Effector memory CD4-positive, alpha-beta T cell (primary cell): ENCODE measurements at places on chromosomes 7 and 10.

GRCh38 chr10:50373821-50374501 is 122.6 kb upstream of the ASAH2 start:
- no peaks in the 10 kb centered on the region for H3K36me3 ChIP-seq
- H3K27me3 ChIP-seq: no peaks in the 10 kb centered on the region
- DNase-seq: no peak
- H3K27ac ChIP-seq: no peak overlapping the region
- H3K4me1 ChIP-seq: peaks cover 3% of the 10 kb centered on the region

DNA sequence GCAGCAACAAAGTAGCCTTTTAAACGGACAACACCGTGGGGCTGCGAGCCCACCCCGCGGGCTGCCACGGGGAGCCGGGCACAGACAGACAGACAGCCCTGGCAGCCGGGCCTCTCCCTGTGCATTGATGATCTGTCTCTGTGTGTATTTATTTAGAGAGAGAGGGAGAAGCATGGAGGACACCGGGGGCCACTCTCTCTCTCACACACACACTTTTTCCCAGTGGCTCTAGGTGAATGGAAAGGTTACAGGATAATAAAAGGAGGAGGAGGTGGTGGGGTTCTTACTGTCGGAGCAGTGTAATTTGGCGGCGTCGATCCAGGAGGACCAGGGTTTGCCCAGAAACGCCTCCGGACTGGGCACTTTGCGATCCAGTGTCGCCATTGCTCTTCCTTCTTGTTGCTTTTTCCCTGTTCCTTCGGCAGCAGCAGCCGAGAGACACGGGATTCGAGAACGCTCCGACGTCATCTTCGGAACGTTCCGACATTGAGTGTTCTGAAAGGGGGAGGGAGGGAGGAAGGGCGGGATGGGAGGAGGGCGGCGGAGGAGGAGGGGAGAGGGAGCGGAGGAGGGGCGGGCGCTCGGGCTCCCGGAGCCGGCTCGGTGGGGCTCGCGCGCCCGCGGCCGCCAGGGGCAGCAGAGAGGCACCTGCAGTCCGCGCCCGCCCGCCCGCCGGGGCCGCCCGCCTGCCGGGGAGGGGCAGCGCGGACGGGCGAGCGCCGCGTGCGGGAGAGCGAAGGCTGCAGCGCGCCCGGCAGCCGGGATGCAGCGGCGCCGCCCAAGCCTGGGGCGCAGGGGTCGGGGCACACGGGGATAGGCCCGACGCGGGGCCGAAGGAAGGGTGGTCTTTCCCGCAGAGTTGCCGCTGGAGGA is at the start of gene ATXN7L1:
Gene ATXN7L1 (minus strand): TSS at position 509 of the 873 bp plus-strand sequence. CDS start 41 bp downstream, at position 468.
- H3K36me3 ChIP-seq: no peaks in the 10 kb centered on the region
- peak within 1 kb of the TSS; percentile 78 for H3K27ac ChIP-seq
- DNase-seq: peak; percentile 82
- peak within 1 kb of the TSS; percentile 77 for H3K4me3 ChIP-seq
- H3K27me3 ChIP-seq: no peaks in the 10 kb centered on the region
- H3K4me1 ChIP-seq: peaks cover 9% of the 10 kb centered on the region

DNA sequence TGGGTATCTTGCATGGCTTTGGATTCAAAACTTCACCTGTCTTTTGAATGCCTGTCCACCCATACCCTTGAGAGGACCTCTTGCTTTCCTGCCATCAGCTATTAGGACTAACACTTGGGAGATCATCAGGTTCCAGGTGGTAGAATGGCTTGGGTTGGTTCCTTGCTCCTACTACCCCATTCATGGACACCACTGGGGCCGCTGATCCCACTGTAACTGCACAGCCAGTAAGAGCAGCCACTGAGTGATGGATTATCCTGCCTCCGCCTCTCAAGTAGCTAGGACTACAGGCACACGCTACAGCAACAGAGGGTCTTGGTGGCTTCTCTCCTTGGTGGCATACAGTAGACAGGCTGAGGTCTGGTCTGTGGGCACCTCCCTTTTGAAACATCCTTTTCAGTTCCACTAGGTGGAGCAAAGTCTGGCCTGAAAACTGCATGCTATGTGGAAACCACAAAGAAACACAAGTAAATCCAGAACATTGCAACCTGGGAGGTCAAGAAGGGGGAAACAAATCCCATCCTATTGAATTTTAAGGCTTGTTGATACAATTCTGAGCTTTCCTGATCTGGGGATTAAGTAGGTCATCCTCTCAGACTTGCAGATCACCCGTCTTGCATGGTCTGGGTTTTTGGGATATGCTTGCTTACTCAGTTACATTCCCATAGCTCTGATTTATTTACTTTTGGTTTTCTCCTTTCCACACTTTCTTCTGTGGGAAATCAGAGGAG is 9.4 kb downstream of the WBP1L start:
- H3K4me3 ChIP-seq: no peak overlapping the region
- DNase-seq: no peak

DNA sequence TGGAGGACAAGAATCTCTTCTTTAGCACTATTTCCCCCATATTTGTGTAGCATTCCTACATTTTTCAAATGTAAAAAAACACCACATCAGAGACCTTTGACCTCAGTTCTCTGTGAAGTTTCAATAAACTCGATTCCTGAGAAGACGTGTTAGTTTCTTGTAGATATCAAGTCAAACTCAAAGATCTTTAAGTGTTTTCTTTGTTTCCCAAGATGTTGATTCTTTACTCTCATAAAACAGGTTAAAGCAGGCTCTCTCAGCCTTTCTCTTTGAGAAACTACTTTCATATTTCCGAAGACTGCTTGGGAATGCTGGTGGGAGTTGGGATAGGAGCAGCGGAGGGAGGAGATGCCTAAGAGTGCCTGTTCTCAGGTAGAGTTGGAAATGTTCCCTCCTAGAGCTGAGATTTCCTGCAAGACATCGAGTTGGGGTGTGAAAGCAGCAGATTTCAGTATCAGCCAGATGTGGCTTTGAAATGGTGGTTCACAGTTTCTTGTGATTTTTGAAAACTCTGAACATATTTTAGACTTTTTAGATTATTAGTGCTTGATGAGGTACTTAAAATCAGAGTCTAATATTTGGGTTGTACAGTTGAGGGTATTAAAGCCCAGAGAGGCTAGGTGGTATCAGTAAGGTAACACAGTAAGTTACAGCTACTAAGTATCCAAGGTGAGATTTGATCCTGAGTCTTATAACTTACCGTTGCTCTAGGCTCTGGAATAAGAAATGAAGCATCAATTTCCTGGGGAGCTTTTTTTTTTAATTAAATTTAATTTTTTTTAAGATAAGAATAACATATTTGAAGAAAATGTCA is 13.9 kb downstream of the ADK start:
- no peak for DNase-seq
- no peaks in the 10 kb centered on the region for H3K4me1 ChIP-seq
- no peaks in the 10 kb centered on the region for H3K36me3 ChIP-seq
- no peak overlapping the region for H3K4me3 ChIP-seq
- H3K27ac ChIP-seq: no peak overlapping the region
- H3K27me3 ChIP-seq: no peaks in the 10 kb centered on the region

- peaks cover 16% of the 10 kb centered on the region for H3K4me1 ChIP-seq
- no peak overlapping the region for H3K27ac ChIP-seq
- H3K36me3 ChIP-seq: no peaks in the 10 kb centered on the region
- no peak for DNase-seq
- H3K4me3 ChIP-seq: no peak overlapping the region
These were observed 19.1 kb downstream of the ZNRF2 start for GRCh38 chr7:30303312-30304039.

- H3K4me1 ChIP-seq: no peaks in the 10 kb centered on the region
- DNase-seq: no peak
- no peak overlapping the region for H3K4me3 ChIP-seq
- H3K27ac ChIP-seq: no peak overlapping the region
- no peaks in the 10 kb centered on the region for H3K27me3 ChIP-seq
These were observed 22.9 kb downstream of the CRHR2 start for GRCh38 chr7:30659312-30659711.

DNA sequence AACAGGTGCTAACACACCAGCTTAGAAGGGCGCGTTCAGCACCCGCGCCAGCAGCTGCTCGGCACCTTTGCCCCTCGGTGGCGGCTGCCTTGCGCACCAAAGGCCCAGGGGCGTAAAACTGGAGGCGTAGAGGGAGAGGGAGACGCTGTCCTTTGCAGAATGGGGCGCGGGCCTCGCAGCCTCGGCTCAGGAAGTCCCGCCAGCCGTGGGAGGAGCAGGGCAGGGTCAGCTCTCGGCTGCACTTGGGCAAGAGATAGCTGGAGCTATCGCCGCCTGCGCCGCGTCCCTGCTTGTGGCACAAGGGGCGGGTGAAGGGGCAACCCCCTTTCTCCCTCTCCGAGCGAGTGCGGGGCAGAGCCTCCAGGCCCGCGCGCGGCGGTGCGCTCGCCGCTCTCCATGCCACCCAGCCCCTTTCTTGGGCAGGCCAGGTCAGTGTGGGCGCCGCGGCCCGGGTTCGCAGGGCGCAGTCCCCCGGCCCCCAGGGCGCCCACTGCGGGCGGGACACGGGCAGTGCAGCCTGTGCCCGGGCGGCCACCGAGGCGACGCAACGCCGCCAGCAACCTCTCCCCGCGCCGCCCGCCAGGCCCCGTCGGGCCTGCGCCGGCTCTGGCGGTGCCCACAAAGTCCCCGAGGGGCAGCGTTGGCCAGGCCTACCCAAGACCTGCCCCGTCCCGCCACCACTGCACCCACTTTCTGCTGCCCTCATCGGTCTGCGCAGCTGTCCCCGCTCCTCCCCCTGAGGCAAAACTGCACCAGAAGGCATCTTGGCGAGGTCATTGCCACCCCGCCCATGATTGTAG is 4.1 kb downstream of the NEUROD6 start:
- H3K4me3 ChIP-seq: no peak overlapping the region
- no peaks in the 10 kb centered on the region for H3K27me3 ChIP-seq
- no peaks in the 10 kb centered on the region for H3K36me3 ChIP-seq
- DNase-seq: no peak

DNA sequence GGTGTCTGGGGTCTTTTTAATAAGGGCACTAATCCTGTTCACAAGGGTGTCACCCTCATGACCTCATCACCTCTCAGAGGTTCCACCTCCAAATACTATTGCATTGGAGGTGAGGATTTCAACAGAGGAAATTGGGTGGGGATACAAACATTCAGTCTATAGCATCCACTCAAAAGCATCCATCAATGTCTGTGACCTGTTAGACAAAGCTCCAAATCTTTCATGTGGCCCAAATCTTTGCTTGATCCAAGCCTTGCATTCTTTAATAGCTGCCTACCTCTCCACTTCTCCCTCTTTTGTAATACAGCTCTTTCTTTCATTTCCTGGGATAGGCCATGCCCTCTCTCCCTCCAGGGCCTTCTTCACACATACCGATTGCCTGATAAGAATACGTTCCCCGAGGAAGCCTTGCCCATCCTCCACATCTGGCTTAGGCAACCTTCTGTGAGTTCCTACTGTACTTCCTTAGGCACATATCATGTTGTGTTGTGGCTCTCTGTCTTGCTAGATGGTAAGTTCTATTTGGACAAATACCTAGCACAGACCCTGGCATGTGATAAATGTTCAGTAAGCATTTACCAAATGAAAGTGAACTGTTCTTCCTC is 66.1 kb downstream of the CREM start:
- H3K4me1 ChIP-seq: no peaks in the 10 kb centered on the region
- no peak overlapping the region for H3K27ac ChIP-seq
- no peak overlapping the region for H3K4me3 ChIP-seq
- DNase-seq: no peak
- no peaks in the 10 kb centered on the region for H3K27me3 ChIP-seq

DNA sequence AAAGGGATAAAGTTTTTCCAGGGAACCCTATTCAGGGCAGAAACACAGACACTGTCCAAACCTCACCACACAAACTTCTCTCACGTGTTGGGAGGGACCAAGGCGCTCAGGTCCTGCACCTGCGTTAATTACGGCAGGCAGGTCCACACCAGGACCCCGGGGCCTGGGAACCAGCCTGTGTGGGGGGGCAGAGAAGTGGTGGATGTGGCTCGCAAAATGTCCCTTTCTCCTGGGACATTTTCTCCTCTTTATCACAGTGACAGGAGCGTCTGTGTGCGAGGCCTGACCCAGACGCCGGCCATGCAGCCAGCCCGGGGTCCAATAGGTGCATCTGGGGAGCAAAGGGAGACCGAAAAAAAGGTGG is 73.4 kb upstream of the ZNF722 start:
- no peaks in the 10 kb centered on the region for H3K36me3 ChIP-seq
- no peak overlapping the region for H3K27ac ChIP-seq
- H3K27me3 ChIP-seq: no peaks in the 10 kb centered on the region
- DNase-seq: no peak
- H3K4me3 ChIP-seq: peak overlapping the region; percentile 60

DNA sequence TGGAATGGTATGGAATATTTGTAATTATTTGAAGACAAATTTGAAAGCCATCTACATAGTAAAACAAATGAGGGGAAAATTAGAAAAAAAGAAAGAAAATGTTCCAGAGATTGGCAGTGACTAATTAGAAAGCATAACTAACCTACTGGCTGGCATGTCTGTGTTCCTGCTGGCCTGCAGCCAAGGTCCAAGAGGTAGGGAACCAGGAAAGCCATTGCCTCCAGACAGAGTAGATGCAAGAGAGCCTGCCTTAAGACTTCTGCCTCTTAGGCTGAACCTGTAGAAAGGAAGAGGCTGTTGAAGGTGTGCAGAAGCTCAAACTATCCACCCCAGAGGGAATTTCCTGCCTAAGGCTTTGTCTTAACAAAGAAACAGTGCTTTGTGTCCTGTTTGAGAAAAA is 982.0 kb downstream of the SORCS1 start:
- no peak overlapping the region for H3K27ac ChIP-seq
- H3K27me3 ChIP-seq: no peaks in the 10 kb centered on the region
- no peaks in the 10 kb centered on the region for H3K4me1 ChIP-seq
- no peaks in the 10 kb centered on the region for H3K36me3 ChIP-seq
- no peak for DNase-seq

DNA sequence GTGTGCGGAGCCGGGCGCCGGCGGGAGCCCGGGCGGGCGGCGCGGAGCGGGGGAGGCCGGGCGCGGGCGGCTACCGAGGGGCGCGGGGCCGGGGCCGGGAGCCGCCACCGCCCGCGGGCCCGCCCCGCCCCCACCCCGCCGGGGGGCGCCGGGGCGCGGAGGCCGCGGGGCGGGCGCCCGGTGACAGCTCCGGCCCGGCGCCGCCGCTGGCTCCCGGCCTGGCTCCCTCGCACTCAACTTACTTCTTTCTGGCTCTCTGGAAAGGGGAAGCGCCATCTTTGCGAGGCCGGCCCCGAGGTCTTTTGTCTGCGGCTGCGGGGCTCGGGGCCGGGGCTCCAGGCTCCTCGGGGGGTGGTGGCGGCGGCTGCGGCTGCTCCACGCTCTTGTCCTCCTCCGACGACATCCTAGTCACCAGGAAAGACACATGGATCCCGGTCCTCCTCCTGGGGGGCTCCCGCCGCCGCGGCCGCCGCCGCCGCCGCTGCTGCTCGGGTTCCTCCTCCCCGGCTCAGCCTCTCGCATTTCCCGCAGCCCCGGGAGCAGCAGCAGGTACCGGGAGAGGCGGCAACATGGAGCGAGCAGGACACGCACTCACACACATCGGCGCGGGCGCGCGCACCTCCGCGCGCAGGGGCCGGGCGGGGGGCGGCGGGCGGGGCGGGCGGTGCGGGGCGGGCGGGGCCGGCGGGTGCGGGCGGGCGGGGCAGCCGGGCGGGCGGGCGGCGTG is at the start of gene KMT2C:
Gene KMT2C (minus strand): TSS at position 620 of the 727 bp plus-strand sequence. CDS start 217 bp downstream, at position 403.
- DNase-seq: peak; percentile 44
- peak within 1 kb of the TSS; percentile 95 for H3K27ac ChIP-seq
- H3K4me1 ChIP-seq: peaks cover 7% of the 10 kb centered on the region
- no peaks in the 10 kb centered on the region for H3K27me3 ChIP-seq
- no peaks in the 10 kb centered on the region for H3K36me3 ChIP-seq

- no peak for DNase-seq
- H3K4me3 ChIP-seq: no peak overlapping the region
- H3K4me1 ChIP-seq: no peaks in the 10 kb centered on the region
- no peak overlapping the region for H3K27ac ChIP-seq
These were observed 163.6 kb downstream of the PTPRN2 start for GRCh38 chr7:158424011-158424410.
